SW480 (cell line): ENCODE measurements at places on chromosomes 1 and 21.

DNA sequence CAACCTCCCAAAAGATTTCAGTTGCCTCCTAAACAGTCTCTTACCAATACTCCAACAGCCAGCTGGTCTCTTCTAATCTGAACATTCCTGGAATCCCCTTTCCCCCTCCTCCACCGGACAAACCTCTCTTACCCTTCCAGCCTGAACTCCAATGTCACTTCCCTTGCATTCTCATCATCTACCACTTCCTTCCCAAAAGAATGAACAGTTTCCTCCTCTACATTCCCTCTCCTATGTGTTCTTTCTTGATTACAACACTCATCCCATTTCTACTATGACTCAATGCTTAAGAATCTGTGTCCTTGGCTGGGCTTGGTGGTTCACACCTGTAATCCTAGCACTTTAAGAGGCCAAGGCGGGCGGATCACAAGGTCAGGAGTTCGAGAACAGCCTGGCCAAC, 417.1 kb downstream of the SETD4 start:
- DNase-seq: no peak

- no peak for DNase-seq
These were observed 310.4 kb downstream of the ASTN1 start for GRCh38 chr1:176854121-176854520.

DNA sequence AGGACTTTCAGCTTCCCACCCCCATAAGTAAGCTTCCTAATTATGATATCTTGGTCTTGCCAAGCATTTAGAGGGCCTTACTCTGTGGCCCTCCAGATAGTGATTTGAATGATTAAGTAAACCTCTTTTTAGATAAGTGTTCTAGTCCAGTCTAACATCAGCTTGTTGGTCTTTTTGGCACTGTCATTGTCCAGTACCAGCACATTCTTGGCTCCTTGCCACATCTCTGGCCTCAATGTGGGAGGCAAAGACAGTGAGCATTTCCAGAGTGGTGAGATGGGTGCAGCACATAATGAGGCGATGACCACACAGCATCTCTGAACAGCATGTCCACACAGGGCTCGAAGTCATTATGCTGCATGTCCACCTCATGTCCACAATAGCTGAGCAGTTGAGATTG, 6.1 kb downstream of the CAPZA1 start:
- no peak for DNase-seq

GRCh38 chr1:31152181-31152795, 86.8 kb upstream of the PUM1 start:
- peak; percentile 10 for DNase-seq

- DNase-seq: no peak
These were observed 387.3 kb downstream of the RPS6KC1 start for GRCh38 chr1:213438339-213438738.

DNA sequence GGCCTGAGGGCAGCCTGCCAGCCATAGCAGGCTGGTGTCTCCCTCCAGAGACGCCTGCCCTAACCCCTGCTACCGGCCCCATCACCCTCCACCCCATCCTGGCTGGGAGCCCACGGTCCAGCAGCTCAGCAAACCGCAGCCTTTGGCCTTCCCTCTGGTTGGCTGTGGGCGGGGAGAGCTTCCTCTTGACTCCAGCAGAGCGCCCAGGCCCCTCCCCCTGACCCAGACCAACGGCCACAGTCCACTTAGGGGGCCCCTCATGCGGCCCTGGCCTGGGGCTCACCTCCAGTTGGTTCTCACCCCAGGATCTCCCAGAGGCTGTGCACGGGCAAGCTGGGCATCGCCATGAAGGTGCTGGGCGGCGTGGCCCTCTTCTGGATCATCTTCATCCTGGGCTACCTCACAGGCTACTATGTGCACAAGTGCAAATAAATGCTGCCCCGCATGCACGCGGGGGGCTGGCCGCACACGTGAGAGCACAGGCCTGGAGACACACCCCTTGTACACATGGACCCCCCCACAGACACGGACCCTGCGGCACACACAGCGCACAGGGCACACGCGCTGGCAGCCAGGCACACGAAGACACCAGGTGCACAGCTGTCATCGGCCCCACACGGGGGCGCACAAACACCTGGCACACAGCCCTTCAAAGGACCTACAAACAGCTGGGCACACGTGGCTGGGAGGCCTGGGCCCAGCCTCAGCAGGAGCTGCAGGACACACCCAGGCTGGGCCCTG, 3.1 kb downstream of the SMIM1 start:
- peak; percentile 89 for DNase-seq

DNA sequence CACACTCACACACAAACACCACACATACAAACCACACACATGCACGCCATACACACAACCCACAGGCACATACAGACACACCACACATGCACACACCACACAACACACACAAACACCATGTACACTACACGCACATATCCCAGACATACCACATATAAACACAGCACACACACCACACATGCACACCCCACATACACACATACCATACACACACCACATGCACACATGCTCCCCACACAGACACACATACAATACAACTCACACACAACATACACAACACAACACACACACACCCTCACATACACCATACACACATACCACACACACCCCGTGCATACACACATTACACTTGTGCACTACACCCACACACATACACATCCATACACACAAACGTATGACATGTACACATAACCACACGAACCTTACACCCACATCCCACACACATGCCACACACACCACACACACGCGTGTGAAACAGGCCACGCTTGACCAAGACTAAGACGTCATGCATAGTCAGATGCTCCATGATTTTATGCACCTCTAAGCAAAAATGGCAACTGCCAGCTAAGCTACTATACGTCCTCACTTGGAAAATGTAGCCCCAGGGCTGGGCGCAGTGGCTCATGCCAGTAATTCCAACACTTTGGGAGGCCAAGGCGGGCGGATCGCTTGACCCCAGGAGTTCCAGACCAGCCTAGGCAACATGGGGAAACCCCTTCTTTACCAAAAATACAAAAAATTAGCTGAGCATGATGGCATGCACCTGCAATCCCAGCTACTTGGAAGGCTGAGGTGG, 77.4 kb upstream of the TMPRSS2 start:
- DNase-seq: no peak

DNA sequence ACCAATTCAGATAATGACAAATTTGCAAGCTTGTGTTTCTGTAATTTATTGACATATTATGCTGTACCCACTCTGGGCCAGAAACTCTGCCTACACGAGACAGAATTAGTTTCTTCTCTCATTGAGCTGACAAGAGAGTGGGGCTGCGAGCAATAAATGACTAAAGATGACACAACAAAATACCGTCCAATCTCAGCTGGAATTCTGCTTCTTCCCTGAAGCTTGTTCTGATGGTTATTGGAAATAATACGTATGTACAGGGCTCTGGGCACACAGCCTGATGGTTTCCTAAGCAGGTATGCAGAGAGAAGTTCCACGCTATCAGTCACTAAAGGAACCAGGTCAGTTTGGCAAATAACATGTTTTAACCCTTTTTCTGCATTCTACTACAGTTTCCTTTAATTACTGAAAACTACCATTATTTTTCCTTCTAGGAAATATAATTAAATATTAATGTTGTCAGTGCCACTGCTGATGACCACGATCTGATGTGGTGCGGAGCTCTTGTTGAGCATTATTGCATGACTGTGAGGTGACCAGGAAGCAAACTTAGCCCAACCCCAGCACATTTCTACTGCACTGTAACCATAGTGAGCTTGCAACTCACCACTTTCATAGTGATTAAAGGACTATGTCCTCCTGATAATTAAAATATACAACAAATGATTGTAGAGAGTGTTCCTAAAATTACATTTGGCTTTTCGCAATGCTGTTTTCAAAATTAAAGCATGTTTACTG, 221.4 kb upstream of the L1TD1 start:
- DNase-seq: no peak

DNA sequence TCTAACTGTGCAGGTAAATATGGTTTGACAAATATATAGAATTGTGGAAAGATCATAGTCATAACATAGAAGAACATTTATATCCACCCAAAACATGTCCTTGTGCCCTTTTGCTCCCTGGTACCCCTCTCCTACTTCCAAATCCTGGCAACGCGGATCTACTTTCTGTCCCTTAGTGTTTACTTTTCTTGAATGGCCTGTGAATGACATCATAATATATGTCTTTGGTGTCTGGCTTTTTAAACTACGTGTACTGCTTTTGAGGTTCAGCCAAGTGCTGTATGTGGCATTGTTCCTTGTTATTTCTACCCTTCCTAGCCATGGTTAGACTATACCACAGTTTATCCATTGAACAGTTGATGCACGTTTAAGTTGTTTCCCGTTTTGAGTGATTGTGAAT, 155.6 kb downstream of the SDCCAG8 start:
- DNase-seq: no peak
